Natural killer cell (primary cell): ENCODE measurements at places on chromosomes 6 and 20. TPM values are rescaled to one million over a fixed set of nuclear protein-coding genes. Genes with fewer than 3 reads are reported as not detected.

DNA sequence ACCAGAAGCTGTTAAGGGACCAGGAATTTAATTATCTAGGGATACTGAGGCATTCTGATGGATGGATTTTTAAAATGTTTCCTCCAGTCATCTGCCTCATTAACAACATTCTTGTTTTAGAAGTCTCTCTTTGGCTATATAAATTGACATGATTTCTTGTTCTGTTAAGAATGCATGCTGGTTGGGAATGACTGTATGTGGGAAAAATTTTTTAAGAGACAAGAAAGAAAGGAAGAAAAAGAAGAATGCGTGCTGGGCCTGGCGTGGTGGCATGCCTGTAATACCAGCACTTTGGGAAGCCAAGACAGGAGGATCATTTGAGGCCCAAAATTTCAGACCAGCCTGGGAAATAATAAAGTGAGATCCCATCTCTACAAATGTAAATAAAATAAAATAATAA lies 203.6 kb downstream of the GJA1 start:
- H3K4me1 ChIP-seq = no peaks in the 10 kb centered on the region
- no peaks in the 10 kb centered on the region for H3K27me3 ChIP-seq
- no peak overlapping the region for H3K27ac ChIP-seq
- no peak for DNase-seq

GRCh38 chr20:24970030-24970553 lies 21.0 kb downstream of the CST7 start:
- H3K36me3 ChIP-seq = peaks cover 84% of the 10 kb centered on the region
- H3K27me3 ChIP-seq = no peaks in the 10 kb centered on the region
- DNase-seq = no peak
- peaks cover 42% of the 10 kb centered on the region for H3K4me1 ChIP-seq
- no peak overlapping the region for H3K27ac ChIP-seq

DNA sequence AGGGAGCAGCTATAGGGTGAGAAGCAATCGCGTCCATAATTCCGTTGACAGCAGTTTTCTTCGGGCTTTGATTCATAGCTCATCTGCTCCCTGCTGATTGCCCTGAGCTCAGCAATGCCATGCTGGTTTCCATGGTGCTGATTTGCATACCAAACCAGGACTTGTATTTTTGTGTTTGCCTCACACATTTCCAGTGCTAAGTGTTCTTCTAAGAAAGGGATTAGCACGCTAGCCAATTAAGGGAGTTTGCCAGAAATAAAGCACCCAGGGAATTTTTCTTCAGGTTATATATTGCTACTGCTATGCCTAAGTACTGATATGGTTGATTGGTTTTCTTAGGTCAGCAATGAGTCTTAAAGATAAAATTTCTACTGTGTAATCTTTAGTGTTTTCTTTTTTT lies 177.6 kb downstream of the PLCB1 start:
- peaks cover 7% of the 10 kb centered on the region for H3K4me1 ChIP-seq
- DNase-seq = no peak
- no peaks in the 10 kb centered on the region for H3K36me3 ChIP-seq
- no peak overlapping the region for H3K4me3 ChIP-seq
- no peak overlapping the region for H3K27ac ChIP-seq
- H3K27me3 ChIP-seq = no peaks in the 10 kb centered on the region

DNA sequence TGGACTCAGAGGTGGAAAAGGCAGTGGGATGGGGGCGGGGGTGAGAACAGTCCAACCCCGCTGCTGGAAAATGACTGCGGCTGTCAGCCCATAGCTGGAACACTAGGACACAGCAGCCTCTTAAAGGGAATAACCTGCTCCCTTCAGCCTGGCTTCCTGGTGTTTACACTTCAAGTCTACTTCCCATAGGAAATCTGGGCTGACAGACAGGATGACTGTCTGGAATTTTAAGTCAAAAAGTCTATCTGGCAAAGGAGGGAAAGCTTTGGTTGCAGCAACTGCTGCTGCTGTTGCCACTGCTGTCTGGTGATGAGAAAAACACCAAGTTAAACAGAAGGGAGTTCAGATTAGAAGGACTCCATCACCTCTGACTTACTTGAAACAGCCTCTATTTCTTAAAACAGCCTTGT lies 44.9 kb downstream of the TNFRSF21 start:
- H3K27ac ChIP-seq = no peak overlapping the region
- no peaks in the 10 kb centered on the region for H3K36me3 ChIP-seq

OR2B6 gene
- not detected for total RNA-seq

GRCh38 chr6:151243481-151243880 lies 3.7 kb downstream of the AKAP12 start:
- no peak overlapping the region for H3K27ac ChIP-seq
- no peaks in the 10 kb centered on the region for H3K36me3 ChIP-seq
- no peak overlapping the region for H3K4me3 ChIP-seq
- DNase-seq = no peak

GRCh38 chr6:26382121-26382520 lies 787 bp upstream of the BTN2A2 start:
- H3K4me1 ChIP-seq = peaks cover 16% of the 10 kb centered on the region
- no peak overlapping the region for H3K4me3 ChIP-seq
- H3K36me3 ChIP-seq = peaks cover 5% of the 10 kb centered on the region
- no peak for DNase-seq
- no peak overlapping the region for H3K27ac ChIP-seq

GRCh38 chr6:140809694-140810101 lies 1323.0 kb upstream of the GJE1 start:
- peak; percentile 4 for DNase-seq
- H3K4me3 ChIP-seq = no peak overlapping the region
- H3K36me3 ChIP-seq = no peaks in the 10 kb centered on the region
- H3K27me3 ChIP-seq = no peaks in the 10 kb centered on the region
- no peaks in the 10 kb centered on the region for H3K4me1 ChIP-seq

DNA sequence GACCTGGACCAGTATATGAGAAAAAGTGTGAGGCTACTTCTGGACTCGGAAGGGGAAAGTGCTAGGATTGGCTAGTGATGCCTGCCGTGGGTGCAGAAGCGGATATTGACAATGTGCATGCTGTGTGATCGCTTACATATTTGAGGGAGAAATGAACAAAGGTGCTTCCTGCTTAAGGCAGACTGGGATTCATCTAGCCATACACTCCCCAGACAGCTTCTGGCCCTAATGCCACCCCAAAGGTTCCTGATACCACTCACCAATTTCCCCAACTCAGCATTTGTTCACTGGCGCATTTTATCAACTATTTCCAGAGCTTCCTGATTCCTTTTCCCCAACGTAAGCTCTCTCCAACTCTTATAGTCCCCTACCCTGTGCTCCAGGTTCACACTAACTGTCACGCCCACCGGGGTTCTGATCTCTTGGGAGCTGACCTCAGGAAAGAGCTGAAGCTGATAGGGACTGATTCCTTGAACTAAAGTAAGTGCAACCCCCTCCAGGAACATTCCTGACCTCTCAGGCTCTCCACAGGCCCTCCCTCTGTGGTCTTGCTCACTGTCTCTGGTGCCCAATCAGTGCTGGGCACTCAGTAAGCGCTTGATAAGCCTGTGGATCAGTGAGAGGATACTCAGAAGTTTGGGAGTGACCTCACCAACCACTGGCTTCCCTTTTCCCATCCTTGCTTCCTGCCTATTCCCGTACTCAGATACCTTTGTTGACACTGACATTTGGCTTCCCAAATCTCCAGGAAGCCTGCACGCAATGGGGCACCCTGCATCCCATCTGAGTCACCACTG lies 73.3 kb downstream of the MRPL14 start:
- H3K4me1 ChIP-seq = peaks cover 16% of the 10 kb centered on the region
- H3K36me3 ChIP-seq = no peaks in the 10 kb centered on the region
- H3K4me3 ChIP-seq = no peak overlapping the region
- no peak for DNase-seq

DNA sequence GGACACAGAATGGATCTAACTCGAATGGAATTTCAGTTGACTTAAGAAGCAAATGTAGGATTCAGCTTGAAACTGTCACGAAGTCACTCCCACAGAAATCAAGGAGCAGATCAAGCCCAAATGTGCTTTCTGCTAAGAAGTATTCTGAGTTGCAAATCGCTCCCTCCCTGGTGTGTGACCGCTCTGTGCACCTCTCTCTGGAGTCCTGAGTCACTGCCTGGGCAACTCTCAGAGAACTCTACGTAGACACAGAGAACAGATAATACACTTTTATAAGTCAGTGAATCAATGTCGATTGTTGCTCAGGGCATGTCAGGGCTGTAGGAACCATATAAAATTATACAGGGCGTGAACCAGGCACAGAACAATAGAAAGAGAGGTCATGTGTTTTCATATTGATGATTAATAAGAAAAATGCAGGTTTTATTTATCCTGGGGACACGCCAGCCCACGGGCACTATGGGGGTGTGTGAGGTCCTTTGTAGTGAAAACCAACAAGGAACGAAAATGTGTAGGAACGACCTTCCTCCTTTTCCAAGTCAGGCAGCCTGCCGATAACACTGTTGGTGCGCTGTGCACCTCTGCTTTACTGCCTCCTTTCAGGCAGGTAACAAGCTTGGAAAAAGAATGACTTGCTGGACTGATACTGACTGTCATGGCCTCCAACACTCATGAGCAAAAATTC lies 248.1 kb upstream of the FOXQ1 start:
- H3K27me3 ChIP-seq = no peaks in the 10 kb centered on the region
- H3K4me1 ChIP-seq = no peaks in the 10 kb centered on the region
- H3K36me3 ChIP-seq = no peaks in the 10 kb centered on the region

- H3K4me1 ChIP-seq = peaks cover 4% of the 10 kb centered on the region
- peaks cover 11% of the 10 kb centered on the region for H3K36me3 ChIP-seq
- H3K27ac ChIP-seq = no peak overlapping the region
Measured at GRCh38 chr6:119179842-119180241, 101.4 kb upstream of the FAM184A start.

THBD gene
- 2.1 TPM for total RNA-seq

DNA sequence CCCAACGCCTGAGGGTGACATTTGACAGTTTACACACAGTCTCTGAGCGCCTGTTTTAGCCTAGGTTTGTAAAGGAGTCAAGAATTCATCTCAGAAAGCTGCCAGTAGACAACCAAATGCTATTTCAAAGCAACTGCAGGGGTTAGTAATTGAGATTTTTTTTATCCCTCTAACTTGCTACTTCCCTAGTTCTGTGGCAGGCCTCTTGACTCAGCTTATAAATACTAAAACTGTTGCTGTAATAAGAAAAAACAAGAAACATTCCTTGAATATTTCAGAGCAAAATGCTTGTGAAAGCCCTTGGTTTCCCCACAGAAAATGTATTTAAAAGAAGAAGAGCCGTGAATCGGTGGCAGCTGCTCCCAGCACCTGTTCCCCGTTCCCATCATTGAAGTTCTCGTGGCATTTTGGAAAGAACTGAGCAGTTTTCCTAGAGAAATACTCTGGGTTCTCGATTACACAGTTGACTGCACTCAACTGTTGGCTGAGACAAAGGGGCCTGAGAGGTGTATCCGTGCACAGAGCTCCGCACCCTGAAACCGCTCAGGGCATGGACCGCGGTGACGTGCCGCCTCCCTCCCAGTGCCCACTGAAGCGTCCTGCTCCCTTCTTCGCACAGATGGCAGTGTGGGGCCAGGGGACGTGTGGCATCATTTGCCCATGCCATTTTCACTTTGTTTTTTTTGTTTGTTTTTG lies 20.9 kb downstream of the DLL1 start:
- H3K4me1 ChIP-seq = peaks cover 28% of the 10 kb centered on the region
- DNase-seq = no peak
- peaks cover 51% of the 10 kb centered on the region for H3K27me3 ChIP-seq
- no peaks in the 10 kb centered on the region for H3K36me3 ChIP-seq

DNA sequence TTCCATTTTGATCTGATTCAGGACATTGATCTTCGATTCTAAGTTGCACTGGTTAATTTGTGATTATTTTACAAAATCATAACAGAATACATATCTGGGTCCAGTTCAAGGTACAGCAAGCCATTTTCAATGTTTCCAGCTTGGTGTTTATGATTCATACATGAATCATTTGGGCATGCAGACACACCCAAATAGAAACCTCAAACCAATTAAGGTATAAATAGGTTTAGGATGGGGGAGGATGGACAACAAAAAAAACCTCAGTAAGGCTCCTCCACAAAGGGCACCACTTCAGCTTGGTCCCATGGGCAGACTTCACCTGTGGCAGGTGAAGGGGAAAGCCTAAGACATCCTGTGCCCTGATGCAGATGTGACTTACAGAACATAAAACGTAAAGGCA lies 192.7 kb downstream of the KHDC1L start:
- H3K4me3 ChIP-seq = no peak overlapping the region
- peaks cover 9% of the 10 kb centered on the region for H3K4me1 ChIP-seq
- DNase-seq = no peak
- no peaks in the 10 kb centered on the region for H3K27me3 ChIP-seq
- no peak overlapping the region for H3K27ac ChIP-seq
- no peaks in the 10 kb centered on the region for H3K36me3 ChIP-seq

DNA sequence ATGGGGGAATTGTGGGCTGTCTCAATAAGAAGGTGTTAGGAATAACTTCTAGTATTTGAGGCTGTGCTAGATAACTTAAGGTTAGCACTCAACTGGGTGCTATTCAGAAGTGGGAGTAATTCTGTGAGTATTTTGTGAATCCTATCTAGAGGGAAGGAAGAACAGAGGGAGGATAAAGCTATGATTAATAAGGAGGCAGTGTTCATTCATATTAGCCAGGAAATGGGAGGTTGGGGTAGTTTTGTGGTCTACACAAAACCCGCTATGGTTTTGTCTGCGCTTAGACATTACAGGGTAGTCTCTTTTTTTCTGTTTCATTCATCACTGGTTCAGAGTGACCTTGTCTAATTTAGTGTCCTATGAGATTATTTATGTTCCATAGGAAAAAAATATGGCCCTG lies 341.0 kb downstream of the ARHGAP18 start:
- H3K27ac ChIP-seq = no peak overlapping the region
- no peaks in the 10 kb centered on the region for H3K36me3 ChIP-seq
- H3K27me3 ChIP-seq = no peaks in the 10 kb centered on the region
- H3K4me1 ChIP-seq = peaks cover 20% of the 10 kb centered on the region
- H3K4me3 ChIP-seq = no peak overlapping the region

DNA sequence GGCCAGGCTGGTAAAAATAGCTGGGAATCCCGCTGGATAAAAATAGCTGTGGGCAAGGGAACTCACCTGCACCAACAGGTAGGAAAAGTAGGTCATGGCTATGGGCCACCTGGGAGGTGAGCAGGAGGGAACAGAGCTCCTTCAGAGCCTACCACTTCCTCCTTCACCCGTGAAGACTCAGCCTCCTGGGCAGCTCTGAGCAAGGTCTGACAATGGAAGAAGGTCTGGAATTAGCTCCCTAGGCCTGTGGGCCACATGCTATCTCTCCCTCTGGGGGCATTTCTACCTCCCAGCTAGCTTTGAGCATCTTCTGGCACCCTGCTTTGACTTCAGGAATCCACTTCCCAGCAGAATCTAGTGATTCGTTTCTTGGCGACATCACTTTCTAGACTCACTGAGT lies 153.9 kb downstream of the MRPL14 start:
- H3K4me1 ChIP-seq = peaks cover 12% of the 10 kb centered on the region
- H3K27ac ChIP-seq = no peak overlapping the region
- peaks cover 6% of the 10 kb centered on the region for H3K27me3 ChIP-seq

GRCh38 chr6:30171677-30172471 lies 8.5 kb downstream of the TRIM15 start:
- no peaks in the 10 kb centered on the region for H3K36me3 ChIP-seq
- peaks cover 27% of the 10 kb centered on the region for H3K27me3 ChIP-seq
- H3K4me1 ChIP-seq = peaks cover 11% of the 10 kb centered on the region
- H3K4me3 ChIP-seq = no peak overlapping the region
- no peak overlapping the region for H3K27ac ChIP-seq

MROH8 gene
- total RNA-seq = 2.3 TPM

GPR6 gene
- total RNA-seq = not detected

GRCh38 chr6:50128420-50129005 lies 78.8 kb upstream of the DEFB112 start:
- H3K27me3 ChIP-seq = no peaks in the 10 kb centered on the region
- no peak overlapping the region for H3K27ac ChIP-seq
- H3K4me3 ChIP-seq = no peak overlapping the region
- no peak for DNase-seq
- H3K4me1 ChIP-seq = no peaks in the 10 kb centered on the region

TFAP2A gene
- total RNA-seq = not detected

POU3F2 gene
- not detected for total RNA-seq
